ENCODE measurements at places on chromosomes 7 and 10.

GRCh38 chr7:155919391-155920067, 107.3 kb upstream of the SHH start:
- DNase-seq, result no peak

- no peak for DNase-seq
These were observed 68.5 kb downstream of the CPVL start for GRCh38 chr7:29077854-29078253.

- DNase-seq, result no peak
These were observed 11.8 kb upstream of the DDIT4 start for GRCh38 chr10:72261784-72262404.

DNA sequence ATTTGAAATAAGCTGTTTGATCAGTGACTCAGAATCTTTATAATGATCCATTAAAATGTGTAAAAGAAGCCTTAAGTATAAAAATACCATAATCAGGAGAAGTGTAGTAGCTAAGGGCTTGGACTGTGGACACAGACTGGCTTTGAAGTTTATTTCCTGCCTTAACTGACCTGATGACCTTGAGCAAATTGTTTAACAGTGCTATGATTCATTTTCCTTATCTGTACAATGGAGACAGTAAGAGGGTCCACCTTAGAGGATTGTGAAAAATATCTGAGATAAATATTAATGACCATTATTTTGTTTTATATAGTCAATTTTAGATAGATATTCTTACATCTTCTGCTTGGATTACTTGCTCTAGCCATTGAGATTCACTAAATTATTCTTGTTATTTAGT, 13.3 kb upstream of the RPA3 start:
- no peak for DNase-seq

- no peak for DNase-seq
These were observed 948 bp downstream of the TMEM229A start for GRCh38 chr7:124031919-124032318.

DNA sequence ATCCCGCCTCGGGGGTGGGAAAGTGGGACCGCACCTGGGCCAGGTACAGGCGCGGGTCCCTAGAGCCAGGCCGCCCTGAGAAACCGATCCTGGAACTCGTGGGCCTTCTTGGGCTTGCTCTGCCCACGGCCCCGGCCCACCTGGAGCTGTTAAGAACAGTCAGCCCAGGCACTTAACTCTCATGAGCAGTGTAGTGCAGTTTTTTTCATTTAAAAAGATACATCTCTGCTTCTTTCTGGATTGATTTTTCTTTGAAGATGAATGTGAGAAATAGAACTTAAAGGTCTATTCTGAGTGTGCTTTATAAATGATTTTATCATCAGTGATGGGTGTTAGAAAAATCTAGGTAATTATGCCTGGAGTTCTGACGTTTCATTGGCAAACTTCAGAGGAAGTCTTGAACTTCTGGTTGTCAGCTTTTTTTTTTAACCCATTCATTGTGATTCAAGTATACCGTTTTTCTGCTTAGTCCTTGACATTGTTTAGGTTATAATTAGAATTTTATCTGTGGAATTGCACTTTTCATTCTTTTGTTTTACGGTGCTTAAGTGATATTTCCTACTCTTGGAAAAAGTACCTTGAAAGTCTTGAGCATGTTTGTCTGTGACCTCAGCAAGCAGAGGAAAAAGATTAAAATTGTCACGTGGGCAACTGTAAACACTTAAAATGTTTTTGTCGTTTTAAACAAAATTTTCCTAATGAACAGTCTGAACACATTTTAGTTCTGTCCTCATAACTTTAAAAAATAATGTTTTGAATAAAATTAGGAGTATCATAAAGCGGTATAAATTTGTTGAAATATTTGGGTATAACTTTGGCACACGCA, 906 bp downstream of the CDK1 start:
- no peak for DNase-seq

DNA sequence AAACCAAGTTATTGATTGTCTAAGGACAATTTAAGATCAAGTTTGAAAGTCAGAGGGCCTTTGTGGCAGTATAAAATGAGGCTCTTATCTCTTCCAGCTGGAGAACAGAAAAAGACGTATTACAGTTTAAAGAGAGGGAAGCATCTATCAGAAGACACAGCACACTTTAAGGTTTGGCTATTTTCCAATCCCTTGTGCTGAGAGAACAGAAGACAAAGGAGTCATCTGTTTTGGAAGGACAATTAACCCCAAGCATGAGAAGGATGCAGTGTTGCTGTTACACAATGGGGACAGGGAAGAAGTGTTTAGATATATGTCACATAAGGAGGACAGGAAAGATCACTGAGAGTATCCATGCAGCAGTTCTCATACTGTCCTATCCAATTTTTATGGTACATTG, 1224.2 kb upstream of the SORCS1 start:
- DNase-seq, result no peak

Data from iPS DF 6.9 (cell line).